Occipital lobe (tissue), 3 donors: ENCODE measurements at places on chromosomes 11 and 22. TPM values are rescaled to one million over a fixed set of nuclear protein-coding genes. Genes with fewer than 3 reads are reported as not detected.

Gene FXYD6
- total RNA-seq = 107 TPM

Gene SLC16A8
- total RNA-seq = 0.16 TPM

GRCh38 chr11:45382133-45382878 lies 96.2 kb upstream of the SYT13 start:
- DNase-seq = no peak

Gene ADAMTS8
- 2.8 TPM for total RNA-seq

Gene ACCS
- 7.6 TPM for total RNA-seq
